ENCODE measurements at places on chromosomes 5 and 9.

DNA sequence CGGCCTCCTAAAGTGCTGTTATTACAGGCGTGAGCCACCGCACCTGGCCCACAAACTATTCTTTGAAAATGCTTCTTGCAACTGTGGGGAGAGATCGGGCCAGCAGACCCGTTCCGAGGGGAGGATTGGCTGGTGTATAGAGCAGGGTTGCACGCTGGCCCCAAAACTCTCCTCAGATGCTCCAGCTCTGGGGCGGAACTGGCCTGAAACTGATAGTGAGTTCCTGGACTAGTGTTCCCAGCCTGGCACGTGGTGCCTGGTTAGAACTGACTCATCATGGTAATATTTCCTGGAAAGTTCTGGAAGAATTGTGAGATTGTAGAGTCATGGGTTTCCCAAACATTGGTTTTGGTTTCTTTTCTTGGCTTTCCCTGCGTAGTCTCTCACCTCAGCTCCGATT lies 120.5 kb downstream of the FBXL7 start:
- DNase-seq: no peak

DNA sequence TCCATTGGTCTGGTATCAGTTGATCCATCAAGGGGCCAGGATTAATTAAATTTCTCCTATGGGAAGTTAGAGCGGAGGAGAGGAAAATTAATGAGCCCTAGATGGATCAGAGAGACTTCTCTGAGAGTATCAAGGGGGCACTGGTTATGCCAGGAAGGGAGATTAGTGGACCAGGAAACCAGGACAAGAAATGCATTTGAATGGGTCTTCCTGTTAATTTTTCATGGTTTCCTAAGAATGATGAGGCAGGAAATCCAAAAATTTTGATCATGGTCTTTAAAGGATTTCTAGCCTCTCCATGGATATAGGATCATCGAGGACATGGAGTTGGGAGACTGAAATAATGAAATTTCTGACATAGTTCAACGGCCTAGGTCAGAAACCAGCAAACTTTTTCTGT lies 30.8 kb downstream of the FOXI1 start:
- no peak for DNase-seq

DNA sequence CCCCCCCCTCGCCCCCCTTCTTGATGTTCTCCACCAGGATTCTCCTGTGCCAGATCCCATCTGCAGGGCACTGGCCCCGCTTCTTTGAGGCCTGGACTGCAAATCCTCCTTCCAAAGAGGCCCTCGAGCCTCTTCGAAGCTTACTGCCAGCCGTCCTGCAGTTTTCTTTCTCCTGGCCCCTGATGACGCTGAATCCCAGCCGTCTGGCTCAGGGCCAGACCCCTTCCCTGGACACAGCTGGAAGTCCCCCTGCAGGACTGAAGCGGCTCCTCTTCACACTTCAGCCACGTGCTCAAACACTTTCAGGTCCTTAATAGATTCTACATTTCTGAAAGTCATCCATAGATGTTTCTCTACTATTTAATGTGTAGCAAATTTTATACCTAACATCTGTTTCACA lies 121.5 kb downstream of the EHMT1 start:
- DNase-seq: no peak

DNA sequence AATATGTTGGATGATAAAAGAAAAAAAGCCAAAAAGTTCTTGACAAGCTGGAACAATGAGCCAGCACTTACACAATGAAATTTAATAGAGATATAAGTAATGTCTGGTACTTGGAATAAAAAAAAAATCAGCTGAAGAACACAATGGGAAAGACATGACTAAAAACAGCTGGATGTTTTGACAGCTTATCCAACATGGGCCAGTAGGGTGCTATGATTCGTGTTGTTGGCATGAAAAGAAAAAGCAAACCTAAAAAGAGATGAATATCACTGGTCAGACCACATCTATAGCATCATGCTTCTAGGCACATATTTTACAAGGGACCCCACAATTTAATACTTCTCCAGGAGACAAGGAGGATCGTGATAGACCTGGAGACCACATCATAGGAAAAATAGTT lies 175.3 kb downstream of the ARL15 start:
- no peak for DNase-seq

DNA sequence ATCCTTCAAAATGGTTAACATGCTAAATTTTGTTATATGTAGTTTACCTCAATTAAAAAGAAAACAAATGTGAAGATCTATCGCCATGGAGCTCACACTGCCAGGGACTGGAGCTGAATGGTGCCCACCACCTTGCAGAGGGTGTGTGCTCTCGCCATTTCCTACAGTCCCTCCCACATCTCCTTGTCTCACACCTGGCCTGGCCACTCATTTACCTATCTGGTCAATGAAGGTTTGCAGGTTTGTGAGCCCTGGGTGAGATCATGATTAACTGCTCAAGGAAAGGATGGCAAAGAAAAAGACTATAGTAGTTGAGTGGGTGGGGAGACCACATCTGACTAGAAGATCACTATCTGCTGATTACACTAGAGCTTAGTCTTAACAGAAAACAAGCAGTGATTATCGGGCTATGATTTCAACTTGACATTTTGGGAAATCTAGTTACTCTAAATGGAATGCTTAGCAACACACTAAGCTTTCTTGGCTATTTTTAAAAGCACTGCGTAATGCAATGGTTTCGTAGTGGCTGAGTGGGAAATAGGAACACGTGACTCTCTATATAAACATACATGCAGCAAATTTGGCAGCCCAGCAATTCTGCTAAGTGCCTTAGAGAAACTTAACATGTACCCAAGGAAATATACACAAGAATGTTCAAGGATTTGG lies 27.3 kb downstream of the PUM3 start:
- no peak for DNase-seq

- no peak for DNase-seq
These were observed 101.9 kb upstream of the S1PR3 start for GRCh38 chr9:88889386-88889785.

DNA sequence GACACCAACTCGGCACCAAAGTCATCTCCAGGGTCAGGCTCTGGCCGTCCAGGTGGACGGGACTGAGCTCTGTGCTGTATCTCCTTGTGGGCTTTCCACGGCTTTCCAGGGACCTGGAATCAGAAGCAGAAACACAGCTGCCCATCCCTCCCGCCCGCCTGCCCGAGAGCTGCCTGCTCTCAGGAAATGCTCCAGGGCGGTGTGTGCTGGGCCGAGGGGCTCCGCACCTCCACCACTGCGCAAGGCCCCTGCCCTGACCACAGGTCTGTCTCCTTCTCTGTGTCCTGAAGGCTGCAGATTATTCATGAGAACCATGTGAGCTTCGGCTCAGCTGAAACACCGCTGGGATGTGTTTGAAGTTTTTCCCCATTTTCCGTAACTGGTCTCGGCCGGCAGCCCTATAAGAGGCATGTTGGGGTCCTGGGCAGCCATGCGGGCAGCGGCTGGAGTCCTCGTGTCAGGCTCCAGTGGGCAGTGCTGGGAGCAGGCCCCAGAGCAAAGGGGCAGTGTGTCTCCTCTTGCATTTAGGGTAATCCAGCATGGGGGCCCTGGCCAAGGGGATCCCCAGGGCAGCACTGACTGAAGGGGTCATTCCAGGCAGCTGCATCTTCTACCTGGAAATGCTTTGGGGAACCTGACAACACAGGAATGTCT lies 22.8 kb downstream of the NKD2 start:
- DNase-seq: no peak

GRCh38 chr5:149930043-149930748 lies 14.4 kb downstream of the PDE6A start:
- DNase-seq: no peak

DNA sequence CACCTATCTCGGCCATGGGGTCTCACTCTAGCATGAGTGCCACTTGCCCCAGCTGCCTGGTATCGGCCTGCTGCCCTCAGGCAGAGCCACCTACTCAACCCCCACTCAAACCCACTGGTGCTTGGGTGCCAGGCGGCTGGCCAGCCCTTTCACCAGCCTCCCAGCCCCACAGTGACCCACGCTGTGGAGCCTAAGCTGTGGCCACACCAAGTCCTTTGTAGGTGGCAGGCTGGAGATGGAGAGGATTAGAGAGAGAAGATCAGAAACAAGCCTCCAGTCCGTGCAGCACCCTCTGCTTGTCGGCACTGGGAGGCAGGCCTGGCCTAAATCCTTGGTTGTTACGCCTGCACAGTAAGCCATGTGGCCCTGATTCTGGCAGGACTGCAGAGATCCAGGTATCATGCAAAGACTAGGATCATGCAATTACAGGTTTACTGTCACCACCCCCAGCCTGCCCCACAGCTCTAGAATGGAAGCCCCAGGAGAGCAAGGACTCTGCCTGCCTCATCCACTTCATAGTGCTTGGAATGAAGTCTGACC lies 171.7 kb downstream of the COL23A1 start:
- DNase-seq: no peak

DNA sequence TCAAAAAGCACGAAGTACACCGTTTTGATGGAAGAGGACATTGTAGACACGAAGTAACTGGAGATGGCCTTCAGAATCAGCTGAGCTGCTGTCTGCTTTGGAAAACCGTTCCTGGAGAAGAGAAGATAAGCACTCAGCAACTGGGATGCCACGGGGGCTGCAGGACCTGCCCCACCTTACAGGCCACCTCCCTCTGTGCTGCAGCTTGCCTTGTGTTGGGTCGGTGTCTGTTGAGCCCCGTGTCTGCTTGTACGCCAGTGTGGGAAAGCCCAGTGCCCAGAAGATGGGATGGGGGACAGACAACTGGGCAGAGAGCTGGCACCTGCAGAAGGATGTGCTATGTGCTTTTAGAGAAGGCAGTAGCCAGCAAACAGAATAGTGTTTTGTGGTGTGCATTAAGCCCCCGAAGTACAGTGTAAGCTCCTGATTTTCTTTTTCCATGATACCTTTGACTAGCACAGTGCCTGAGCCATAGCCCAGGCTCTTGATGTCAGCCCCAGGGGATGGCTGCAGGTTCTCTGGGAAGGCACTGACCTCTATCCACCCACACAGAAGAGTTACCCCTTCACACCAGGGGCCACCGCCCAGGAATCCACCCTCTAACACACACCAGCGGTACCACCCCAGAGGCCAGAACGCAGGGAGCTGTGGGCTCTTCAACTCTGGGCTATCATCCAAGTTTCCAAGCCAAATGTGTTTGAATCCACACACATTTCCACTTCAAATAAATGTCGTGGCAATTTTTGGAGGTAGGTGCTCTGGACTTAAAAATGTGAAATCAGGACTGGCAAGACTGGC lies 63.8 kb downstream of the MACROH2A1 start:
- DNase-seq: no peak

DNA sequence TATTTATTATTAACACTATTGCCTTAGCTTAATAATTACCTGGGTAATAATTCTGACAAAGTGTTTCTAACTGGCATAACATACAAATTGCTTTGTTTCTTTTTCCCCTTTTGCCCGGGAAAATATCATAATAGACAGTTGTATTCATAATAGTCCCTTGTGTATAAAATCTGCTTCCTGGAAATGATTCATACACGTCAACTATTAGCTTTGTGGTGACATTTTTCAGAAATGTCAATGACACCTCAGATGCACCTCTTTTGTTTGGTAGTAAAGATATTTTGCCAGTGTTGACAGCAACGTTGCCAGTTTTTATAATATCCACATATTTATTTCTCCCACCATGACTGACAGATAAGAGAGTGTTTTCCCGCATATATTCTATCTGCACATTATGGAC lies 73.0 kb downstream of the RASEF start:
- no peak for DNase-seq

GRCh38 chr5:127549551-127549950 lies 32.1 kb downstream of the PRRC1 start:
- DNase-seq: no peak

DNA sequence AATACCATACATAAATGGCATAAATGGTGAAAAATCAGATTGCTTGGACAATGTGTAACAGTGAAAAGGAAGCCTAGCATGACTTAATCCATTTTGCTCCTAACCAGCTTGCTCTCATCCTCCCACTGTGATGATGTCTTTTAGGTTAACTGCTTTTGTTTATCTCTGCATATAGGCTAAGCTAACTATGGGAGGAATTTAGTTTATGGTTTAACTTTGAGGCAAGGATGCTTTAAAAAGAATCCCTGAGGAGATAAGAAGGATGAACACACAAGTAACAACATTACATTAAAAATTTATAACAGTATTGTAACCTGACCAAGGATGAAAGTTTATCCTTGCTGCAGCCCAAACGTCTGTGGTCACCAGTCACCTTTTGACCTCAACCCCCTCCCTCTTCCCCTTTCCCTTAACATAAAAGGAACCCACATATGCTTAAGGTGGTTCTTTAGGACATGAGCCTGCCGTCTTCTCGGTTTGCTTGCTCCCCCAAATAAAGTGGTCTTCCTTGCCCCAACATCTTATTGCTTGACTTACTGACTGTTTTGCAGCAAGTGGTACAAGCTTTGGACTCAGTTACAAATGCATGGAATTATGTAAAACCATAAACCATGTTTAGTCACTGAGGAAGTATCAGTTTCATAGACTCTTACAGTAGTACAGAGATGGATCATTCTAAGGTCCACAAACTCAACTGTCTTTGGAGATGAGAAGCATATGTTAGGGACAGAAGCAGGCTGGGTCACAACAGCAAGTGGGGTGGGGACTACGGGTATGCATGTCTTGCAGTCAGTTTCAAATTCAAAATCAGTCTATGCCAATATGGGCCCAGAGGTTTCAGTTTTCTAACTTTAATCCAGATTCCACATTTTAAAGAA lies 31.3 kb downstream of the AGXT2 start:
- no peak for DNase-seq

DNA sequence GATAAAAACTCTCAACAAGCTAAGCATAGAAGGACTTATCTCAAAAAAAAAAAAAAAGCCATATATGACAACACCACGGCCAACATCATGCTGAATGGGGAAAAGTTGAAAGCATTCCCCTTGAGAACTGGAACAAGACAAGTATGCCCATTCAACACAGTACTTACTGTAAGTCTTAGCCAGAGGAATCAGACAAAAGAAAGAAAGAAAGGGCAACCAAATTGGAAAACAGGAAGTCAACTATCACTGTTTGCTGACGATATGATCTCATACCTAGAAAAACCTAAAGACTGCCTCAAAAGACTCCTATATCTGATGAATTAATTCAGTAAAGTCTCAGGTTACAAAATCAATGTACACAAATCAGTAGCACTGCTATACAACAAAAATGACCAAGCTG lies 24.6 kb upstream of the PTGER4 start:
- no peak for DNase-seq

DNA sequence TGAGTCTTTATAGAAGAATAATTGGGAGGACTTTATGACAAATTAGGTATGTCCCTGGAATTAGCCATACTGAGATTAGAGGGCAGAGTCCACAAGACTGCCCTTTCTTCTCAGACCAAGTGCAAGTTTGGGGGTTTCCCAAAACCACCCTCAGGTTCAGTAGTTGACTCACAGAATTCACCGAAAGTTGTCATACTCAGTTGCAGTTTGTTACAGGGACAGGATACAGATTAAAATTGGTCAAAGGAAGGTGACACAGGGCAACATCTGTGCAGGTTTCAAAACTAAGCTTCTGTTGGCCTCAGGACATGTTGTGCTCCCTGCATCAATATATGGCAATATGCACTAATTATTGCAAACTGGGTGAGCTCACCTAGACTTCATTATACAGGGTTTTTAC lies 3.8 kb downstream of the RANBP17 start:
- DNase-seq: no peak

GRCh38 chr9:34310215-34310614 lies 18.9 kb downstream of the KIF24 start:
- peak; percentile 58 for DNase-seq

Data from NCI-H1930 (cell line).